ENCODE measurements at places on chromosomes 1 and 21. TPM values are rescaled to one million over a fixed set of nuclear protein-coding genes. Genes with fewer than 3 reads are reported as not detected.
A peak's percentile ranks its signal among the peaks of the same experiment; 100 is the strongest.

GRCh38 chr1:21669258-21670058, at the start of gene RAP1GAP:
Gene RAP1GAP, minus strand, starts transcription at chr1:21669357. Its CDS starts 49,325 bp downstream, at chr1:21620032.
- peak; percentile 37 for DNase-seq

Gene FAM78B
- total RNA-seq: 0.28 TPM

Gene KRTAP19-6
- total RNA-seq: not detected

DNA sequence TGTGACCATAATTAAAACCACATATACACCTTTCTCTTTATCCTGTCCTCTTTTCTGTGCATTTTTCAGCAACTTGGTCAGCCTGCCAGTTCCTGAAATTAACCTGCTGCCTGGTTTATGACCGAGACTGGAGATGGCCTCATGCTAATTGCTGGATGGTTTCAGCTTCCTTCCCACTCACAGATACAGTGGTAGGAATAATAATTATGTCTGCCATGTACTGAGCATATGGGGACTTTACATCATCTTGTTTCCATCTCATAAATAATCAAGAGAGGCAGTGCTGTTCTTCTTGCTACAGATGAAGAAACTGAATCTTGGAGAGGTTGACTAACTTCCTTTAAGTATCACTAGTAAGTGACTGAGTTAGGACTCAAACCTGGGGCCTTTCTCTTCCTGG, 148.2 kb downstream of the NOS1AP start:
- no peak for DNase-seq

Gene SPATA1
- total RNA-seq: 4.7 TPM

Gene RSPO1
- total RNA-seq: not detected

- DNase-seq: no peak
These were observed 47.8 kb downstream of the DUSP10 start for GRCh38 chr1:221694109-221694508.

DNA sequence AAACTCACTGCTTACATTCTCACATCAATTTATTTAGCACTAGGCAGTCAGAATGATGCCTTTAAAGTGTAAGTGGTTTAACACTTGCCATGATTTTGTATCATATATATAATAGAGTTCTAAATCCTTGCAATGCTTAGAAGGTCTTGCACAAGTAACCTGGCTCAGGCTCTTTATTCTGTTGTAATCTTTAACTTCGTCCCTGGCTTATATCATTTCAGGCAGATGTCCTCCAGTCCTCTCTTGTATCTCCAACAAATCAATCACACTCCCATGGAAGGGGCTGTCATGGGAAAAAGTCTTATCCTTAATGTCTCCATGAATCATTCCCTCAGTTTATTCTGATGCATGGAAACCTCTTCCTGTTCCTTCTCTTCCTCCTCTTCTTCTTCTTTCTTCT, 841.6 kb upstream of the B3GALT2 start:
- no peak for DNase-seq

GRCh38 chr1:194194724-194195123, 1008.3 kb upstream of the B3GALT2 start:
- no peak for DNase-seq

GRCh38 chr1:106969731-106970130, 86.7 kb upstream of the PRMT6 start:
- no peak for DNase-seq

DNA sequence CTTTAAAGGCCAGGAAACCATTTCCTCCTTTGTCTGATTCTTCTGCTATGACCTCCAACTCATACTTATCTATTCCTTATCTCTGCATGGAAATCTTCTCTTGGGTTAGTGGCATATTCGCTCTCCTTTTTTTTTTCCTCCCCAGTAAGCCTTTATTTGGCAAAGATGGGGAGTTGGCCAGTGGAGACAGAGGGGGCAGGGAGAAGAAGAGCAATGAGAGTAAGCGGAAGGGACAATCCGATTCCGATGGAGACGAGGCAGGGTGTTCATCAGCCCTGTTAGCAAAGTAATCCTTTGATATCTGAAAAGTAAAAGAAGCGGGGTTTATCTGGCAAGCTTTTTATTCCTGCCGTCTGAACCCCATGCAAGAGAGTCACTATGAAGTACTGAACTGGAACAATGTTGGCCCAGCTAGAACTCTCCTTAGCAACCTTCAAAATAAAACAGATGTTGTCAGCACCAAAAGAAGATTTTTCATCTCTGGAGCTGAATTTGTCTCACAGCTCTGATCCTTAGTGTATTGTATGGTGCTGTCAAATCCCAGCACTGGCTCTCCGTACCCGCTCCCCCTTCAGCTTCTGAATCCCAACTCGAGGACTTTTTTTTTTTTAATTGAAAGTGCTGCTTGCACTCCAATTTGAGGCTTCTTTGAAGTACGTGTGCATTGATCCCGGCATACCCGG, 40.9 kb downstream of the PTGFRN start:
- DNase-seq: no peak

- no peak for DNase-seq
These were observed 25.2 kb upstream of the SPAG17 start for GRCh38 chr1:118210051-118210722.

GRCh38 chr1:26067432-26067911, at the start of gene TRIM63:
Gene TRIM63, minus strand, starts transcription at chr1:26067630. Its CDS starts 136 bp downstream, at chr1:26067494.
- DNase-seq: no peak

DNA sequence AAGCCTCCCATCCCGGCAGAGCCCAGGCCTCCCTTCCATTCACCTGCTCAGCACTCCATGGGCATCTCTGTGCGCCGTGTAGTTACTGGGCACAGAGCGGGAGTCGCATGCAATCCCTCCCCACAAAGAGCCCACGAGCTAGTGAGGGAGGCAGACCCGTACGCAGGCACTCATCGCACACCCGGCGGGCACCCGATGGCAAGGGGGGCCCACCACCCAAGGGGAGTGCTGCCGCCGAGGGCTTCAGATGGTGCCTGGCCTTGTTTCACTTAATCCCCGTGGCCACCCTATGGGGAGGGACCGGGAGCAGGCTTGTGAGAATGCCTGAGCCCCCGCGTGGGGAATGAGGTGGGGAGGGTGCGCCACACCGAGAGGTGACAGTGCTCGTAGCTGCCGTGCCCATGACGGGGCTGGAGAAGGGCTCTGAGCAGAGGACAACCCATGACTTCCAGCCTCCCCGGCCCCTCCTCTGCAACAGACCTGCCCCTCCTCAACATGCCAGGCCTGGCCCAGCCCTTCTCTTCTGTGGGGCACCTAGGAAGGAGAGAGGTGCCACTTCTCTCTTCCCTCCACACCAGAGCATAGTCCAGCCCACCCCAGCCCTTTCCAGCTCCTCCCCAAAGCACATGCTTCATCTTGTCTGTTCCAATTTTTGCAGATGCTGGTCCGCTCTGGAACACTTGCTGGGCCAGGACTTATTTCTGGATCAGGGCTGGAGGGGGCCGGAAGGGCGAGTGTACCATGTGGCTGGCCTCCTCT, 30.2 kb upstream of the SELENON start:
- no peak for DNase-seq

DNA sequence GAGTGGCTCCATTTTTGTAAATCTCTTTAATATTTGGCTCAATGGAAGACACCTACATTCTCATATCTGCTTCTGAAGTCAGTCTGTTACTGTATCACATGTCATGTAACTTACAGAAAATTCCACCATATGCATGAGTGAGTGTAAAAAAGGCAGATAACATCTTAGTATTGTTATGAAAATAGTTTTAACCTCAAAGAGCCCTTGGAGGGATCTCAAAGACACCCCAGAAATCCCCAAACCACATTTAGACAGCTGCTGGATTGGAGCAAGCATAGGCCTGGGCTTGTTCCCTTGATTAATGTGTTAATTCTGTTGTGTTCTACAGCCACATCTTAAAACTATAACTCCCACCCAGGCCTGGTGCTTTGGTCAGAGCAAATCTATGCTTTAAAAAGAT, 16.9 kb downstream of the MACO1 start:
- DNase-seq: no peak

Gene TTLL7
- total RNA-seq: 2.2 TPM

DNA sequence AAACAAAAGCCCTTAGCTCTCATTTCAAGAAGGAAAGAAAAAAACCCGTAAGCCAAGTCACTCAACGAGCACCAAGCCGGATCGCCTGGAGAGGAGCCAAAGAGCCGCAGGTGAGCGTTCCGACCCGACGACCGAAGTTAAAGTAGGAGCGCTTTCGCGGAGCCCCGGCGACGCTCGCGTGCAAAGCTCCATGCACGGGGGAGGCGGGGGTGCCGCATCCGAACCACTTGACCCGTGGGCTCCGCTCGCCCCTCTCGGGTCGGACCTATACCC, 382 bp downstream of the GPBP1L1 start:
- peak; percentile 63 for DNase-seq

Gene BMP8B
- 0.65 TPM for total RNA-seq

Gene PDZK1IP1
- not detected for total RNA-seq

DNA sequence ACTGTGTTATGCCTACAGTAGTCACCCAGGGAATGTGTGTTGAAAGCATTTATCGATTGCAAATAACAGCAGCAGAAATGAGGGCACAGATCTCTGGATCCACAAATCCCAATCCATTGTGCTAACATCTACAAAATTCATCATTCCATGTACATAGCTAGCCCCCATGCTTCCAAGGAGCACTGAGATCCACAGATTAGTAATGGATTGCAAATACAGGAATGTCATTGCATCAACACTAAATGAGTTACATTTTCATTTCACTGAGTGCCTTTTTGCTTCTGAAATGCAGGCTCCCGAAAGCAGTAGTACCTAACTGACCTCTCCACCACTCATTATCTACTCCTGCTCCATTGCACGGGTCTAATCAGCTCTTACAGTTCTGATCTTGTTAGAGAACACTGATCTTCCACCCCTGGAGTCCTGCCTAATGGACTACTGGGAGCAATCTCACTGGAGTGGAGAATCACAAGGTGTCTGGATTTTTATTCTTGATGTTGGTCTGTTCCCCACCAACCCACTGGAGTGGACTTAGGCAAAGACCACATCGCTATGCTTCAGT, 30.5 kb downstream of the ASTN1 start:
- no peak for DNase-seq

Gene TEDDM1
- total RNA-seq: not detected

GRCh38 chr1:168792142-168792541, 63.1 kb upstream of the DPT start:
- no peak for DNase-seq

Gene RABGGTB
- 80.6 TPM for total RNA-seq

GRCh38 chr1:110112656-110113055, 413 bp downstream of the UBL4B start:
- DNase-seq: no peak
